Renal cortical epithelial cell (primary cell): ENCODE measurements at places on chromosomes 7 and 10. TPM values are rescaled to one million over a fixed set of nuclear protein-coding genes. Genes with fewer than 3 reads are reported as not detected.
A peak's percentile ranks its signal among the peaks of the same experiment; 100 is the strongest.

Gene CNPY1
- total RNA-seq = not detected in 2 replicates

Gene GDF10
- total RNA-seq = not detected in 2 replicates

Gene CPVL
- total RNA-seq = 18.2 and 23.2 TPM in 2 replicates

Gene LRRC17
- 1.1 and 2.6 TPM in 2 replicates for total RNA-seq

GRCh38 chr10:108849688-108850087 is 1073.6 kb downstream of the XPNPEP1 start:
- no peak for DNase-seq

DNA sequence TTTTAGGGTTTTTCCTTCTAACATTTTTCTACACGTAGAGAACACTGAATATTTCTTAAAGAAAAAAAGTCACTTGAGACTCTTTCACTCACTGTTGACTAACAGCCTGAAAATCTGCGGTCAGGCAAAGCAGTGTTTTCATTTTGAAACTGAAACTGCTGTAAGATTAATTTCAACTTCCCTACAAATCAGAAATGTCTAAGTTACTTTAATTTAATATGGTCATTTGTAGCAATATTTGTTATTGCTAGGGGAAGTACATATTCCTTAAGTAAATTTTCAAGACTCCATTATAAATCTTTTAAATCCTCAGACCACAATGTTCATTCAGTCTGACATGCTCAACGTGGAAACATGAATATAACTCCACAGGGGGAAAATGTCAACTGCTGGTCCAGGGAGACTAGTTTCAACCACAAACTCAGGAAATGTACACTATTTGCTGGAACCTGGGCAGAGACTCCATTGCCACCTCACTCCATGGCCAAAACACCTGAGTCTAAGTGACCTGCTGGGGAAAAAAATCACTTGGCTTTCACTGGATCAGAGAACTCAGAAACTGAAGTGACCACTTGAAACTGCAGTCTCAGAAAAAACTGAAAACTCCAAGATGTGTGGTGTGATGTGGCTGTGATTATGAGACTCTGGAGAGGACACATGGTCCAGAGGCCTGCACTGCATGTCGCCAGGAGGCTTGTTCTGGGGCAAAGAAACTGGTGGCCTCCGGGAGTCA is 161.2 kb downstream of the TAX1BP1 start:
- peak; percentile 68 for DNase-seq

- DNase-seq = no peak
Measured at GRCh38 chr7:36456548-36456947, 66.9 kb downstream of the ANLN start.

DNA sequence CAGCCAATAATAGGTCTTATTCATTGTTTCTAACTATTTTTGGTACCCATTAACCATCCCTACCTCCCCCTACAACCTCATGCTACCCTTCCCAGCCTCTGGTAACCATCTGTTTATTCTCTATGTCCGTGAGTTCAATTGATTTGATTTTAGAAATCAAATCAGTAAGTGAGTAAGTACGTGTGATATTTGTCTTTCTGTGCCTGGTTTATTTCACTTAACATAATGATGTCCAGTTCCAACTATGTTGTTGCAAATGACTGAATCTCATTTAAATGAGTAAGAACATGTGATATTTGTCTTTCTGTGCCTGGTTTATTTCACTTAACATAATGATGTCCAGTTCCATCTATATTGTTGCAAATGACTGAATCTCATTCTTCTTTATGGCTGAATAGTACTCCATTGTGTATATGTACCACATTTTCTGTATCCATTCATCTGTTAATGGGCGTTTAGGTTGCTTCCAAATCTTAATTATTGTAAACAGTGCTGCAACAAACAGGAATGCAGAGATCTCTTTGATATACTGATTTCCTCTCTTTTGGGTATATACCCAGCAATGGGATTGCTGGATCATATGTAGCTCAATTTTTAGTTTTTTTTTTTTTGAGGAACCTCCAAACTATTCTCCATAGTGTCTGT is 49.7 kb upstream of the BICC1 start:
- no peak for DNase-seq

DNA sequence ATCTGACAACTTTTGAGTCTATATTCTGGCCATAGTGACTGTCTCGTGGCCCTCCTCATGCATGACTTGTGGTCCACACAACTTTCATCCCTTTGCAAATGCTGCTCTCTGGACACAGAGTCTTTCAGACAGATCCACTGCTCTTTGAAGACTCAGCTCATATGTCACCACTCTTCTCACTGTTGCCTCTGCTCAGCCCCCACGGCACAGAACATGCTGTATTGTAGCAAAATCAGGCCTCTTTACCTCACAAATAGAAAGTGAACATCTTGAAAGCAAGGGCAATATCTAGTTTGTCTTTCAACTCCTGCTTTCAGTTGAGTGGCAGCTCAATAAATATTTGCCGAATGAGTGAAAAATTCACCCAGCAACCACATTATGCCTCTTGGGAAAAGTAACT is 443.5 kb downstream of the NRG3 start:
- no peak for DNase-seq

GRCh38 chr7:105963038-105963667 is at the start of gene CDHR3:
CDHR3 (plus strand) TSS chr7:105963264; CDS start chr7:105963319, 55 bp downstream.
- no peak for DNase-seq

GRCh38 chr7:1403638-1404459 is 55.4 kb downstream of the MICALL2 start:
- no peak for DNase-seq

- DNase-seq = no peak
Measured at GRCh38 chr10:102113261-102113955, 6.8 kb downstream of the LDB1 start.

DNA sequence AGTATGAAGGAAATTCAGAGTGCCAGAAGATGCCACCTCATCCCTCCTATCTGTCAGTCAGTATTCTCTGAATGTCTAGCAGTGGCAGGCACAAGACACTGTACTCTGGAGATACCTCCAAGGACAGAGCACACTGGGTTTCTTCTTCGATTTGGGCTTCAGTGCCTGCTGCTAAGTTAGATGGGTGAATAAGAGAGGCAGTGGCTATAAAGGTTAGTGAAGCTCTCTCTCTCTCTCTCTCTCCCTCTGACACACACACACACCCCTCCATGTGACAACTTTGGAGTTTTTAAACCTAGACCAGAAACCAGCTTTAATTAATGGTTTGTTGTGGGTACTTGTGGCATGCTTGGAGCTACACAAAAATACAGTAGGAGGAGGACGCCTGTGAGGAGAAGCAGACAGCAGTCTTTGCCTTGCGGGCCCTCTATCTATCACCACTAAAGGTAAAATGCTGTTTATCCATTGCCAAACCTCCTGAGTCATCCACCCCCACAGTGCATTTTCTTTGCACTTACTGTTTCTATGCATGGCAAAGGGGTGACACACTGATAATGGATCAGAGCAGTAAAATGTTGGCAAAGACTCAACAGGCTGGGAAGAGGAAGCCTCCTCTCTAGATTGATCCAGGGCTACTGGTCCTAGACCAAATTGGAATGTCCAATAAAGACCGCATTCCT is 102.5 kb downstream of the TRIL start:
- DNase-seq = peak; percentile 98

DNA sequence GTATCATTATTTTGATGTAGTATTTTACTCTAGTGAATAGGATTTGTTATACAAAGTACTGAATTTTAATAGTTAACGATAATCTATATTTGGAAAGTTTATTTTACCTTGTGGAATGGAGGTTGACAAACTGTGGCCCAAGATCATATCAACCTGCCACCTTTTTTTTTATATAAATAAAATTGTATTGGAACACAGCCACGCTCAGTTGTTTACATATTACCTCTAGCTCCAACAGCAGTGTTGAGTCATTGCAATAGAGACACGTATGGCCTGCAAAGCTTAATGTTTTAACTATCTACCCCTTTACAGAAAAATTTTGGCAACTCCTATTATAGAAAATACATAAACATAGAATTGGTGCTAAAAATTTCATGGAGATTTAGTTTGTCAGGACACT is 239.3 kb downstream of the THSD7A start:
- DNase-seq = no peak

DNA sequence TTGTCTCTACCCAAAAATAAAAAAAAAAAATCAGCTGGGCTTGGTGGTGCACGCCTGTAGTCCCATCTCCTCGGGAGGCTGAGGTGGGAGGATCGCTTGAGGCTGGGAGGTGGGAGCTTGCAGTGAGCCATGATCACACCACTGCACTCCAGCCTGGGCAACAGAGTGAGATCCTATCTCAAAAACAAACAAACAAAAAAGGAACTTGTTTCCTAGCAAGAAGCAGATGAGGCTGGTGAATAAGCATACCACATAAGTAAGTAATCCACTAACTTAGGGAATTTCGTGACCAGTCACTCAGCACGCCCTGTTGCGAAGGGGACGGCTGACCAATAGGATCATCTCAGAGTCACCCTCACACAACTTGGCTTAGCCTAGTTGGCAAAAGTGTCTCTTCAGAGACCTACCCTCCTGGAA is 64.6 kb downstream of the CUX1 start:
- DNase-seq = peak; percentile 92

GRCh38 chr7:50762337-50762736 is 20.4 kb downstream of the GRB10 start:
- DNase-seq = no peak

GRCh38 chr10:88095223-88095721 is 231.8 kb downstream of the PTEN start:
- no peak for DNase-seq

- DNase-seq = no peak
Measured at GRCh38 chr7:120877701-120878100, 19.8 kb upstream of the TSPAN12 start.

GRCh38 chr7:98235901-98236300 is 16.1 kb downstream of the TECPR1 start:
- no peak for DNase-seq

DNA sequence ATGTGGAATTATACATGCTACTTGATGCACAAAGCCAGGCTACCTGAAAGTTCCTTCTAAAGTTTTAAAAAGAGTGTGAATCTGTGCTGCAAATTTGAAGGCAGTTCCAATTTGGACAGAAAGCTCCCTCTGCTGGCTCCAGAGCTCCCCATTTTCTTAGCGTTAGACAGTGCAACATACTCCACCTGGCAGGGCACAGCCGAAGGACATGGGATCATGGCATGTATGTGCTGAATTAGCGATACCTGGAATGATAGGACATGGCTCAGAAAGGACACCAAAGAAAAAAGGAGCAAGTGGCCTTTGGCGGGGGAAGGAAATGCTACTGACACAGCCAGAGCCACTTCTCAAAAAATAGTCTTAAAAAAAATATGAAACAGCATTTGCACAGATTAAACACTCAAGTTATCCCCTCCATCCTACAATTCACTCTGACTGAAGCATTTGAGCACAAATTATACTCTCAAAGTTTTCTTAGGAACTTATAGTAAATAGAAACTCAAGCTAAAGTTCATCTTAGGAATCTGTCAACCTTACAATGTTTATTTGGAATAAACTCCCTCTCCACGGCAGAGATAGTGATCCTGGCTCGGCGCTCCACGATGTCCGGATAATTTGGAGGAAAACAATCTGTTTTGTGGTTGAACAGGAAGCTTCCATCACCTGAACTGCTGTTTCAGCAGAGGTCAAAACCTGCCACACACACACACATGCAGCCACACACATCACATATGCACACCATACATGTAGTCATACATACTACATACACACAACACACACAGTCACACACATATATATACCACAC is 80.0 kb downstream of the C7orf25 start:
- DNase-seq = peak; percentile 40

- DNase-seq = no peak
Measured at GRCh38 chr10:133421336-133422222, 2.8 kb downstream of the SPRN start.
